NCI-H526 (cell line): ENCODE measurements at places on chromosomes 11 and 22.

GRCh38 chr22:23281053-23281405 is 100.7 kb downstream of the BCR start:
- no peak for DNase-seq

GRCh38 chr11:67638535-67639437 is 777 bp downstream of the TBX10 start:
- DNase-seq = no peak

GRCh38 chr11:20483931-20484330 is 96.4 kb downstream of the PRMT3 start:
- no peak for DNase-seq

GRCh38 chr22:29821291-29822016 is 16.6 kb downstream of the ASCC2 start:
- DNase-seq = peak; percentile 5

DNA sequence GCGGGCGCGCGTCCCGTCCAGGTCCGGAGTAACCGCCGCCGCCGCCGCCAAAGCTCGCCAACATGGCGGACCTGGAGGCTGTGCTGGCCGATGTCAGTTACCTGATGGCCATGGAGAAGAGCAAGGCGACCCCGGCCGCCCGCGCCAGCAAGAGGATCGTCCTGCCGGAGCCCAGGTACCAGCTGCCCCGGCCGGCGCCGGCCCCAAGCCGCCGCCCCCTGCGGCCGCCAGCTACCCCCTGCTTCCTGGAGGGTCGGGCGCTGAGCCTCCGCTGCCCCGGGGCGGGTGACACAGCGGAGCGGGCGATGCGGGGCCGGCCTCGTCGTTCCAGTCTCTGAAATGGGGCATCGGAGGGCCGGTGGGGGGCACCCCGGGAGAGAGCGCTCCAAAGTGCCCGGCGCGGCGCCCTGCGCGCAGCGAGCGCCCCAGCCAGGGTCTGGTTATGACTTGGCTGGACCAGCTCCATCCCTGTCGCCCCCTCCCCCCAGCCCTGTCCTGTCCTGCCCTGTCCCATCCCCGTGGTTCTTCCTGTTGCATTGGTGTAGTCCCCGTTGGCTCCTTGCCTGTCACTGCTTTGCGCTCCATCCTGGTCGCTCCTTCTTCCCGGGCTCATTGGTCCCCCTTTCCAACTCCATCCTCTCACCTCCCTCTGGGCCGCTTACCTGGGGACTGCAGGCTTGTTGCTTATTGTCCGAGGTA is 653 bp downstream of the GRK3 start:
- DNase-seq = peak; percentile 35

DNA sequence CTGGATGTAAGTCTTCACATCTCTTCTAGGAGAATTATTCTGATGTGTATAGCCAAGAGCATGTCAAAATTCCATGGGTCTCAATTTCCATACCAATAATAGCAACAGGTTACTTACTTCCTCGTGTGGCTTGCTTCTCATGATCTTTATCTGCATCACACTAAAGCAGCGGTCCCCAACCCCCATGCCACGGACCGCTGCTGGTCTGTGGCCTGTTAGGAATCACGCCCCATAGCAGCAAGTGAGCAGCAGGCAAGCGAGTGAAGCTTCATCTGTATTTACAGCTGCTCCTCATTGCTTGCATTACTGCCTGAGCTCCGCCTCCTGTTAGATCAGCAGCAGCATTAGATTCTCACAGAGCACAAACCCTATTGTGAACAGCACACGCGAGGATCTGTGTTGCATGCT is 28.9 kb upstream of the SLC25A1 start:
- DNase-seq = no peak

DNA sequence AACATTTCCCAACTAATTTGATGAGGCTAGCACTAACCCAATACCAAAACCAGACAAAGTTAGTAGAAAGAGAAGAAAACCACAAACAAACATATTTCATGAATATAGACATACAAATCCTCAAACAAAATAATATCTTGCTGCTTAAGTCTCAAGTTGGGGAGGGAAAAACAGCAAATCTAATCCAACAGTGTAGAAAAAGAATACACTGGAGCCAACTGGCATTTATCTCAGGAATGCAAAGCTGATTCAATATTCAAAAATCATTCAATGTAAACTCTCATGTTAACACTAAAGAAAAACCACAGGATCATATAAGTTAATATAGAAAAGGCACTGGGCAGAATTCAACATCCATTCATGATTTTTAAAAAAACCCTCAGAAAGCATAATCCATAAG is 18.2 kb downstream of the GNB1L start:
- no peak for DNase-seq

- no peak for DNase-seq
These were observed 13.0 kb upstream of the FLI1 start for GRCh38 chr11:128680906-128681305.

DNA sequence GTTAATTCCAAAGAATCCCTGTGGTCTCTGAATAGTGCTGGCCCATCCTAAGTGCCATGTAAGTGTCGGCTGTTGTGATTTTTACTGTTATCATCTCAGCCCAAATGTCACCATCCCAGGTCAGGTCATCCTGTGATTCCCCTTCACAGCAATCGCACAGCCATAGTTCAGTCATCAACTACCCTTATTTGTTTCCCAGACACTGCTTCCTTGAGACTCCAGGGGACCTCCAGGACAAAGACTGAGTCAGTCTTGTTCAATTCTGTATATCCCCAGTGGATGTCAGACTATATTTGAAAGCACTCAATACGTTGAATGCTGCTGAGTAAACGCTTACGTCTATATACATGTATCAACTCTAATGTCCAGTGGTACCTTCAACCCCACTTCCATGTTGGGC is 113.7 kb upstream of the TIMP3 start:
- DNase-seq = no peak

GRCh38 chr11:57457643-57458023 is 2.7 kb upstream of the RTN4RL2 start:
- no peak for DNase-seq

- DNase-seq = peak; percentile 87
These were observed 9.6 kb upstream of the CDON start for GRCh38 chr11:126072141-126072741.

GRCh38 chr11:66971488-66971887 is 3.6 kb upstream of the C11orf86 start:
- DNase-seq = no peak

DNA sequence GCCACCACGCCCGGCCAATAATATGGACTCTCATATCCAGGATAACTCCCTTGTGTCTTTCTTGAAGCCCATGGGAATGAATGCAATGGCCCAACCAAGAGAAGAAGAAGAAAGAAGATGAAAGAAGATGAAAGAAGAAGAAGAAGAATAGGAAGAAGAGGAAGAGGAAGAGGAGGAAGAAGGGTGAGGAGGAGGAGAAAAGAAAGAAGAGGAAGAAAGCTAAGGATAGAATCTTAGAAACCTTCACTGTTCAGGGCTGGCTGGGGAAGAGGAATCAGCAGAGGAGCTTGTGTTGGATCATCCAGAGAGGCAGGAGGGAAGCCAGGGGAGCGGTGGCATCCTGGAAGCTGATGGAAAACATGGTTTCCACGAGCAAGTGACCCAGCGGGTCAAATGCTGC is 28.9 kb downstream of the MCHR1 start:
- DNase-seq = no peak

DNA sequence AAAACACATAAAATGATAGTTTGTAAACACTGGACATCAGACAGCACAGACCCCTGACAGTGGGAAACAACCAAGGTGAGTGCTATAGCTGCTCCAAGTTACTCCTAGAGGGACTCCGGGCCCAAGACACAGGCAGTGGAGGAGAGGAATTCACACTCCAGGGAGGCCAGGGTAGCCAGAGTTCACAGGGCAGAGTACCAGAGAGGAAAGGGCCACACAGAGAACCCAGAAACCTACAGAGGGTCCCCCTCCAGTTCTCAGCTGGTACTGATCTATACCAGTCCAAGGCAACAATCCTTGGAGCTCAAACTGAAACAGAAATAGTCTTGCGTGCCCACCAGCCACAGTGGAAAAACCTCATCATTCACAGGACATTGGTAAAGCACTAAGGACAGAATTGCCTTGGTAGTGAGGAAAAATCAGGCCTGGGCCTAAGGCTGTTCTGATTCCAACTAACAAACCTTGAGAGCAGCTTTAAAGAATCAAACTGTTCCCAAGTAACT is 7.6 kb downstream of the VPS37C start:
- DNase-seq = no peak

DNA sequence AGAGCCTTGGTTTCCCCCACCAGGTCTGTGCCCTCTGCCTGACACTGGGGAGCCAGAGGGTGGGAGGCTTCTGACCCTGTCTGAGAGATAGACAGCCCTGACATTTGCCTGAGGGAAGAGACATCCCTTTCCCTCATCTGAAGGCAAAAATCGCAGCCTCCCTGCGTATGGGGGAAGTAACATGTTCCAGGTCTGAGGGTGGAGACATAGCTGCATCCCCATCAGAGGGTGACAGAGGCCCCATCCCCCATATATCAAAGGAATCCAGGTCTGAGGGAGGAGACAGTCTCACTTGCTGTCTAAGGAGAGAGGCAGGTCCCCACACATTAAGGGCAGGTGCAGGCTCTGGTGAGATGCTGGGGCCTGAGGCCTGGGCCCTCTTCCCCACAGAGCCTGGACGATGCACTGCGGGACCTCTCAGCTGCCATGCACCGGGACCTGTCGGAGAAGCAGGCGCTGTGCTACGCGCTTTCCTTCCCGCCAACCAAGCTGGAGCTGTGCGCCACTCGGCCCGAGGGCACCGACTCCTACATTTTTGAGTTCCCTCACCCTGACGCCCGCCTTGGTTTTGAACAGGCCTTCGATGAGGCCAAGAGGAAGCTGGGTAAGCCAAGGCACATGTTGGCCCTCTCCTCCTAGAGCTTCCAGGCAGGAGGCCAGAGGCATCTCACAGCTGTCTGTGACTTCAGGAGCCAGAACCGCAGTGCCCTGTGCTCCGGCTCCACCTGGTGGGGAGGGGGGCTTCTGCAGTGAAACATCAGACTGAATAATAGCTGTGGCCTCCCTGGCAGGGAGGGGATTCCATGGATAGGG is 16.1 kb upstream of the RELT start:
- DNase-seq = no peak

DNA sequence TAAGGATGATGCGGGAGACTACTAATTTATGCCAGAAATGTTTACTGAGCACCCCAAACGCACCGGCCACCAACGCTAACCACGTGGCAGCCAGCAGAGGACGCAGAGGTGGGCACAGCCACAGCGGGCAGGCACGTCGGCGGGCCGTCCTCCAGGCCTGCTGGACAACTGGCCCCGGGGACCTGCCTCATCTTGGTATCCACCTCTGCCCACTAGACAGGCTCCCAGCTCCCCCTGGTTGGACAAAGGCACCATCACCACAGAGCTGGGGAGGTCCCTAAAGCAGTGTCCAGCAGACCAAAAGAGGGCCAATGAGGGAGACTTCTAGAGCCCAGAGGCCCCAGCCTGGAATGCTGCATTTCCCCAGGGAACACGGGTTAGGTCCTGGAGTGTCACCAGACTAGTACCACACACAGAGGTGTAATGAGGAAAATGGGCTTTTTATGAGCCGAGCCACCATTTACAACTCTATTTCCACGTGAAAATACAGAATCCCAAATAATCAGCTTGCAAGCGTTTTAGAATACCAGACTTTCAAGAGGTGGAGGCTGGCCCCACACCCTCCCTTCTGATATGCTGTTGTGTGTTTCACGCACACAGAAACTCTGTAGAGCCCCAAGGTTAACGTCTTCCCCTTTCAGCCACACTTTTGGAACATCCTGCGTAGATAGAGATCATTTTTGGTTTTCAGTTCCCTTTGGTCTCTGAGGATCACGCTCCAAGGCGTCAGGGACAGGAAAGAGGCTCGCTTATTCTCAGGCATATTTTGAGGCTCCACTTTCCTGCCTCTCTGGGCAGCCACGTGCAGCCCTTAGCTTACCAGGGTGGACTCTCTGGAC is 23.7 kb upstream of the BID start:
- DNase-seq = no peak

- DNase-seq = no peak
These were observed 20.3 kb upstream of the RRM1 start for GRCh38 chr11:4074266-4074665.

DNA sequence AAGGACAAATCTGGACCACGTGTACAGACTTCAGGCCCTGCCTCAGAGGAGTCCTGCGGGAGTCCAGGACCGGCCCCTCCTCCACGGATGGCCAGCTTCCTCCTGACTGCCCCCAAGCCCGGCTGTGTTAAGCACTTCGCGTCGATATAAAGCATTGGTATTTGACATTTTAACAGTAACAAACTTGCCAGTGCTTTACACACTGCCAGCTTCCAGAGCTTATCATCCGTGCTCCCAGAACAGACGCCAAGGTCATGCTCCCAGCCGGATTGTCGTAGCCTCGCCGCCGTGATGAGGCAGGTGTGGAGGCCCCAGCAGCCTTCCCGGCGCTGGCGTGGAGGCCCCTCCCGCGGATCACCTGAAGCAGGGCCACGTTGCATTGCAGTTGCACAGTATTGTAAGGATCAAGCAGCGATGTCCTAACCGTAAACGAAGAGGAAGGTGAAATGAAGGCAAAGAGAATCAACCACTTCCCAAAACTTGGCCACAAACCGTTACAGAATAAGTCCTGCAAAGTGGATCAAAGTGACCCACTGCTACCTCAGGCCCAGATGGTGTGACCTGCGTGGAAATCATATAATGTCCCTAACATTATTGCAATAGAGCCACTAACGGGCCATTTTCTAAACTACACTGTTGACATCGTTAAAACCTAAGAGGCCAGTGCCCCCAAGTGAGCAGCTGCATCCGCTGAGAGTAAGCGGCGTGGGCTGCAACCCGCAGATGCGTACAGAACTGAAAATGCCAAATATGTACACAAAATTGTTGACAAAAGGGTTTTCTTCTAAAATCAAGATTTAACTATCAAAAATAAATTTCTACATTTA is 51.6 kb downstream of the CERK start:
- DNase-seq = no peak

DNA sequence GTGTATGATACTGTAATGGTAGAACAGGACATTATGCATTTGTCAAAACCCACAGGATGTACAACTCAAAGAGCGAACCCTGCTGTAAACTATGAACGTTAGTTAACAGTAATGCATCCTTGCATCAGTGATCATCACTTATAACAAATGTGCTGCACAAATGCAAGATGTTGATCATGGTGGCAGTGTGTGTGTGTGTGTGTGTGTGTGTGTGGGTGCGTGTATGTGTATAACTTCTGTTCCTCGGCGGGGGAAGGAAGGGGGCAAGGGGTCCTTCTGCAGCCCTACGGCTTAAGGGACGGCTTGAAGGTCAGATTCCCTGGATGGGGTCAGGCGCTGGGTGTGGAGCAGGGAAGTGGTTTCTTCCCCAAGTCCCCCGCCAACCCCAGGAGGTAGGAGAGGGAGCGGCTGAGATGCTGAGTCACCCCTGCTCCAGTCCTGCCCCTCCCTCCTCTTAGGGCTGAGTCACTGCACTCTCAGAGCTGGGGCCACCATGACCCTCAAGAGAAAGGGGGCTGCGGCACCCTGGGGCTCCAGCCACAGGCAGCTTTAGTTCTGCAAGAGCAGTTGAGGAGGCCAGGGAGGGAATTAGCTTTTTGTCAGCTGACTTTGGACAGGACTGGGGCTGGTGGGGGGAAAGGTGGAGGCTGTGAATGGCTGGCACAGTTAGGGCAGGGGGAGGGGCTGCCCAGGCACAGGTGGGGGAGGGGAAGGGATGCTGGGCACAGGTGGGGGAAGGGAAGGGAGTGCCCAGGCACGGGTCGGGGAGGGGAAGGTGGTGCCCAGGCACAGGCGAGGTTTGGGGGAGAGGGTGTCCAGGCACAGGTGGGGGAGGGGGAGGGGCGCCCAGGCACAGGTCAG is 8.8 kb upstream of the CTSD start:
- no peak for DNase-seq
